ENCODE measurements at places on chromosomes 13 and 19. TPM values are rescaled to one million over a fixed set of nuclear protein-coding genes. Genes with fewer than 3 reads are reported as not detected.

The NLRP7 gene
- not detected for total RNA-seq

The FREM2 gene
- 0.54 TPM for total RNA-seq

The KLK14 gene
- total RNA-seq: 1.5 TPM

The SLC25A30 gene
- total RNA-seq: 4.0 TPM

The TMEM145 gene
- 24.7 TPM for total RNA-seq

The SPRYD7 gene
- total RNA-seq: 8.3 TPM

All from glutamatergic neuron (in vitro differentiated cells).